Stimulated activated CD8-positive, alpha-beta memory T cell treated with anti-CD3 and anti-CD28 coated beads, Interleukin-2, amount 100 ng/mL, for 1 hour (primary cell): ENCODE measurements at places on chromosomes 13 and 19.
A peak's percentile ranks its signal among the peaks of the same experiment; 100 is the strongest.

DNA sequence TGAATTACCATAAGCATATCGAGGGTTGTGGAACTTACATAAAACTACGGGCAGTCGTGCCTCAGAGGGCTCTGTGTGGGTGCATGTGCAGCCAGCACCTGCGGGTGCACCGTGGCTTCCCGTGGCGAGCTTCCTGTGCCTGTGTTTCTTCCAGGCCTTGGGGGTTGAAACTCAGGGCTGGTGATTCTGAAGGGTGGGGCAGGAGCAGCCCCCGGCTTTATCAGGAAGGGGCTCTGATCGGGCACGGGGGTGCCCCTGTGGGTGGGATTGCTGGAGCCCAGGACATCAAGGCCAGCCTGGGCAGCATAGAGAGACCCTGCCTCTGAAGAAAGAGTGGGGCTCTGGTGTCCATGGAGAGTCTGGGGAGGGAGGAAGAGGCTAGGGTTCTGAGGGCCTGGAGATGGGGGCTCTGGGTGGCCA is 11.1 kb downstream of the ATP4B start:
- no peak for DNase-seq

GRCh38 chr13:108915095-108915633 is 285.8 kb downstream of the MYO16 start:
- DNase-seq: no peak

- no peak for DNase-seq
These were observed 77.9 kb upstream of the KCTD15 start for GRCh38 chr19:33718651-33719254.

DNA sequence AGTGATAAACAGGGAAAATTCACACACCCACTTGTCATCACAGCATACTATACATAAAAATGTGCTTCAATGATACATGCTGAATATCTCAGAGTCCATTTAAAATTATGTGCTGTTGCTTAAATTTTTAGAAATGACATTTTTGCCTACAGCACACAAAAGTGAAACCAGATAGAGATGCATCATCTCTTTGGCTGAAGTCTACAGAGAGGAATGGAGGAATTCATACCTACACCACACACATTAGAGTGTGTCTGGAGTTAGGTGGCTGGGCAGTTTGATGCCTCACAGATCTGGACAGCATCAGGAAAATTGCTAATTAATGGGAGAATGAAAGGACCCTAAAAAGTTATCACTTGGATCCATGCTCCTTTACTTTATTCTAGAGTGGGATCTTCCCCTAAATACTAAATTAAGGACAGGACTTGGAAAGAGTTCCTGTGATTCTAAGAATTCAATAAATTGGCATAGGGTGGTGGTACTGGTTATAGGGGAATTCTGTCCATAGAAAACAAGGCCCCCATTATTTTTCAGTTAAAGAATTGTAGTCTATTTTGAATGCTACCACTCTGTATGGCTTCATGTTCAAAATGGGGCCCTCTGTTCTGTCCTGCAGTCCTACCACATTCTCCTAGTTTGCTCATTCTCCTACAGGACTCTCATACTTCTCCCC is 41.3 kb downstream of the RCBTB2 start:
- DNase-seq: no peak

DNA sequence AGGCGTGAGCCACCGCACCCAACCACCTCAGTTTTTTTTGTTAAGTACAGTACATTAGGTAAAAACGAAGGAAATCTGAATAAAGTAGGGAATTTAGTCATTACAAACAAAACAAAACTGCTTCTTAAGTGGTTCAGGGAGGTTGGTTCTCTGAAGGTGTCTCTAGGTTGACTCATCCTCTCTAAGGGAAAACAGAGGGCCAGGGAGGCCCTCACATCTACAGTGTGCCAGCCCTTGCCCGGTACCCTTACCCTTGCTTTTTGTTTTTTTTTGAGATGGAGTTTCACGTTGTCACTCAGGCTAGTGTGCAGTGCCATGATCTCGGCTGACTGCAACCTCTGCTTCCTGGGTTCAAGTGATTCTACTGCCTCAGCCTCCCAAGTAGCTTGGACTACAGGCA is 17.2 kb upstream of the JUND start:
- no peak for DNase-seq

DNA sequence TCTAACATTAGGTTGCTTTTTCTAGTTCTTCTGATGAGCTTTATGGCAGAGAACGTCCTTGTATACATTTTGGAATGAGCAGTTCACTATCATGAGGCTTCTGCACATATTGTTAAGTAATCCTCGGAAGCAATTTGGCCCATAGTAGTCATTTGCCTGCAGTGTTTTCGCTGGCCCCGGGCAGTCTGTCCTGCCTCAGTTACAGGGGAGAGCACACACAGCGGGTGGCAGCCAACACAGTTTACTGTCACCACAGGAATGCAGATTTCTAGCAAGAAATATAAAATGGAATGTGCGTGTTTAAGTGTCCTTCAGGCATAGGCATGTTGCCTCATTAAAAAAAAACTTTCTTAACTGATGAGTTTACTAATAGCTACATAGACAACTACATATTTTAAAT is 71.5 kb upstream of the GJB6 start:
- DNase-seq: no peak

DNA sequence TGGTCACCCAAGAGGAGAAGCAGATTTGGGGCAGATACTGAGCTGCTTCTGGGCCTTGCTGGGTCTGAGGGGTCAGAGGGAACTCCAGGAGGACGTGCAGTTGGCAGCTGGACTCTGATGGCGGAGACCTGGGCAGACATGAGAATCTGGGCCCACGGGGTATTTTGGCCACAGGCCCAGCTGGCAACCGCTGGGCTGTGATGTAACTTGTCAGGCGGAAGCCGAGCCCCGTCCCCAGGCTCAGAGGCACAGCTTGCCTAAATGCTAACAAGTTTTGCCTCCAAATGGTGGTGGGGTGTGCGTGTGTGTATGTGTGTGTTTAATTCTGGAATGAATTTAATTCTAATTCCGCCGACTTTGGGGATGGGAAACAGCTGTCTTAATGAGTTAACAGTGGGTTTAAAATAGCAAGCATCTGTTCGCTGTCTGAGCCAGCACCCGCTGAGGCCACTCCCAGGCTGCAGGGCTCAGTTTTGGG is 11.6 kb downstream of the ZNRF4 start:
- no peak for DNase-seq

DNA sequence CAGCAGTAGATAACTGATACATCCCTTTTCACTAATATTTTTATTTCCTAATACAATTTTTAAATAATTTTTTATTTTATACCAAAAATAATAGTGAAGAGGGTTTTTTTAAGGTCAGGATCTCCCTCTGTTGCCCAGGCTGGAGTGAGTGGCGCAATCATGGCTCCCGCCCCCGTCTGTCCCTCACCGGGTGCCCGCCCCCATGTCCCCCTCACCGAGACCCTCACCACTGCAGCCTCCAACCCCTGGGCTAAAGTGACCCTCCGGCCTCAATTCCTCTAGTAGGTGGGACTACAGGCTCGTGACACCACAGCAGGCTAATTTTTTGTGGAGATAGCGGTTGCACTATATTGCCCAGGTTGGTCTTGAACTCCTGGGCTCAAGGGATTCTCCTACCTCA is 17.8 kb upstream of the ZNF846 start:
- DNase-seq: no peak

- no peak for DNase-seq
These were observed at the start of gene IL17D for GRCh38 chr13:20702915-20703779. TSS of gene IL17D (plus strand) at chr13:20703699. CDS start at chr13:20704002, 303 bp downstream.

DNA sequence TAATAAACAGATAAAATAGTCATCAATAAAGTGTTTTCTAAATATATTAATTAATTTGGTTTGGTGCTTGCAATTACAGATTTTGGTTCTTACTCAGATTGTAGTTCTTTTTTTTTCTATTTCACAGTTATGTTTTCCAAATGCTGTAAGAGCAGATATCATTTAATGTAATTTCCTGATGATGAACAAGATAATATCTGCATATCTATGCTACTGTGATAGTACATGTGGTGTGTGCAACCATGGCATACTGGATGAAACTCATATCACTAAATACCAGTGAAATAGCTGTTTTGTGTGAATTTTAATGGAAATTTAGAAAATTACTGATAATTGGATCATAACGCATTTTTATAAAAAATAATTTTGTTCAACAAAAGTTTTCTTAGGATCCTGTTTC is 88.8 kb upstream of the MAB21L1 start:
- DNase-seq: no peak

DNA sequence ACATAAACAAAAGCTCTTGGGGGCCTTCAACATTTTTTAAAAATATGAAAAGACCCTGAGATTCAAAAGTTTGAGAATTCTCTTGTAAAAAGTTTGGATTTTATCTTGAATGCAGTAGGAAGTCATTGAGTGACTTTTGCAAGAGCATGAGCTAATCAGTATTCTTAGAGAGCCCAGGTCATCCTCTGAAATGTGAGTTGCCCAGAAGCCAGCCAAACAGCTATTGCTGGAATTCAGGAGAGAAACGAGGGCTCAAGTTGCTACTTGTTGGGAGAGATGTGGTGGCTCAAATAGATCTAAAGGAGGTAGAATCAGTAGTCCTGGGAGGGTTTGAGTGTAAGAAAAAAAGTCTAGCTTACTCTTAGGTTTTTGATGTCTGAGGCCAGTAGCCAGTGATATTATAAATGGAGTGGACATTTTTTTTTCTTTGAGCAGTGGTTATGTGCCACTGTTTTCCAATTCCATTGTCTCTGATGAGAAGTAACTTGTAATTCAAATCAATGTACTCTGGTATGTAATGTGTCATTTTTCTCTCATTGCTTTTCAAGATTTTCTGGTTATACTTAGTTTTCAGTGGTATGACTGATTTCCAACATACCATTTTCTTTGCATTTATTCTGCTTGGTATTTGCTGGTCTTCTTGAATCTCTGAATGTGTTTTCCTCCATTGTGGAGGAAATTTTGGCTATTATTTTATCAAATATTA is 30.7 kb downstream of the LMO7 start:
- no peak for DNase-seq

- no peak for DNase-seq
These were observed 22.6 kb upstream of the CDC16 start for GRCh38 chr13:114212158-114212495.

GRCh38 chr13:35856084-35856483 is 275.1 kb downstream of the DCLK1 start:
- no peak for DNase-seq

DNA sequence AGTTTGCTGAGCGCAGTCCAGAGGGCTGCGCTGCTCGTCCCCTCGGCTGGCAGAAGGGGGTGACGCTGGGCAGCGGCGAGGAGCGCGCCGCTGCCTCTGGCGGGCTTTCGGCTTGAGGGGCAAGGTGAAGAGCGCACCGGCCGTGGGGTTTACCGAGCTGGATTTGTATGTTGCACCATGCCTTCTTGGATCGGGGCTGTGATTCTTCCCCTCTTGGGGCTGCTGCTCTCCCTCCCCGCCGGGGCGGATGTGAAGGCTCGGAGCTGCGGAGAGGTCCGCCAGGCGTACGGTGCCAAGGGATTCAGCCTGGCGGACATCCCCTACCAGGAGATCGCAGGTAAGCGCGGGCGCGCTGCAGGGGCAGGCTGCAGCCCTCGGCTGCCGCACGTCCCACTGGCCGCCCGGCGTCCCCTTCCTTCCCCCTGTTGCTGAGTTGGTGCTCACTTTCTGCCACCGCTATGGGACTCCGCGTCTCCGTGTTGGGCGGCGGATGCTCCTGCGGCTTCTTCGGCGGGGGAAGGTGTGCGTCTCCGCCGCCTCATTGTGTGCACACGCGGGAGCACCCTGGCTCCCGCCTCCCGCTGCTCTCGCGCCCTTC is 772 bp downstream of the GPC6 start:
- no peak for DNase-seq

DNA sequence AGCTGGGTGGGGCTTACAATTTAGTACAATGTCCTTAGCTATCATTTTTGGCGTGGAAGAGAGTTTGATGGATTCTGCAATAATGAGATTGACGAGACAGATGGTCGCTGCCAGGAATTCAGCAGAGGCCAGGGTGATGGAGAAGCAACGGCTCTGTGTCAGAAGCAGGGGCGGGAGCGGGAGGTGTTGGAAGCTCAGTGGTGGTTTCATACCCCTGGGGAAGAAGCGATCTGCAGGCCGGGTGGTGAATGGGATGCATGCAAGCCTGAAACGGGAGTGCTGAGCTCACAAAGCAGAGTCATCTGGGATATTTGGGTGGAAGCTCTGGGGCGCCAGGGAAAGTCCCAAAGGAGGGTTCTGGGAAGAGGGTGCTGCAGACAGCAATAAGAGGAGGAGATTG is 370.8 kb downstream of the ZNF536 start:
- DNase-seq: no peak

DNA sequence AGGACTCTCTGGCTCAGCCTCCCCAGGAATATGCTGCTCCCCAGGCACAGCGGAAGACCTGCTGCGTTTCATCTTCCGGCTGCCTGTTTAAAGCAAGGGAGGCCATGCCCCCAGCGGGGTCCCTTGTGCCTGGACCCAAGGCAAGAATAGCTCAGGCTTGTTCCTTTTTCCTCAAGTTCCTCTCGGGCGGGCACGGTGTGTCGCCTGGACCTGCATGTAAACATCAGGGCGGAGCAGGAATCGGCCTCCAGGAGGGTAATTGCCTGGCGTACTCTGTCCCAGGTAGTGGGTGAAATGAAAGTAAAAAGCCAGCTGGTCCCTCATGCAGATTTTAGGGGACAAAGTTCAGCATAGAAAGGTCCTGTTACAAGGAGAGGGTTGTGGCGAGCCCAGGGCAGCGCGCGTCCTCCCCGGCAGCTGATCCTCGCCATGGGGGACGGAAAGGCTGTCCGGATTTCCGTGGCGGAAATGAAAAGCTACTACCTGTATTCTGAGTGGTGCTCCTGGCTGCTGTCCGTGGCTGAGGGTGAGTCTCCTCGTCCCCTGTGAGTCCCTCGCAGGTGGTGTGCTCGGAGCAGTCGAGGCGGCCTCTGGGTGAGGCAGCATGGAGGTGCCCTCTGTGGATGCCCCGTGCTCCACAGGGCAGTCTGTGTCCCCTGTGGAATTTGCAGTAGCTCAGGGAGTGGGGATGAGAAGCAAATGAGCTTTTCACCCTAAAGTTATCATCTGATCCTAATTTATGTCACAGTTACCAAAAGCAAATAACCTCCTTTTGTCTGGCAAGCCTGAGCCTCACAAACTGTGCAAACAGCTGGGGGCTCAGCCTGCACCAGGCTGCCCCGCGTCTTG is 16.2 kb downstream of the MCF2L start:
- no peak for DNase-seq

- DNase-seq: no peak
These were observed 377.0 kb downstream of the OLFM4 start for GRCh38 chr13:53405616-53406015.

- no peak for DNase-seq
These were observed 2.3 kb downstream of the ZNF714 start for GRCh38 chr19:21084343-21084742.

- DNase-seq: no peak
These were observed 73.3 kb downstream of the SLC7A1 start for GRCh38 chr13:29522044-29522685.

GRCh38 chr19:42121656-42122069 is 10.6 kb downstream of the POU2F2 start:
- peak; percentile 67 for DNase-seq

DNA sequence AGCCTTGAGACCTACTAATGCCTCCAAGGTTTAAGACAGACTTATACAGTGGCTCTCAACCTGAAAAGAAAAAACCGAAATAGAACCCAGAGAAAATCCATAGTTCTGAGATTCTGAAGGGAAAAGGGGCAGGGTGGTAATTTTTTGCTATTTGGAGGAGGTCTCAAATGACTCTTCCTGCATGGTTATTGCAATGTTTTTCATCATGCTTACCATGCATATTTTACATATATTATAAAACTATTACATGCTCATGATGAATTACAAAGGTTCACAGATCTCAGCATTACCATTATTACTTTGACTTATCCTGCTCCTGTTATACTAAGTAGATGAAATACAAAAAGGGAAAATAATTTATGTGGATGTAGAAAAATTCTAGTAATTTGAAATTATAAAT is 47.6 kb downstream of the N4BP2L2 start:
- DNase-seq: no peak
